Activated CD4-positive, CD25-positive, alpha-beta regulatory T cell (primary cell): ENCODE measurements at places on chromosomes 12 and 14.

GRCh38 chr12:45973526-45973925 lies 16.8 kb downstream of the SCAF11 start:
- no peak for DNase-seq

GRCh38 chr14:33534632-33535031 lies 416.2 kb downstream of the EGLN3 start:
- no peak for DNase-seq

GRCh38 chr14:65237941-65238340 lies 135.6 kb upstream of the MAX start:
- DNase-seq, result no peak

DNA sequence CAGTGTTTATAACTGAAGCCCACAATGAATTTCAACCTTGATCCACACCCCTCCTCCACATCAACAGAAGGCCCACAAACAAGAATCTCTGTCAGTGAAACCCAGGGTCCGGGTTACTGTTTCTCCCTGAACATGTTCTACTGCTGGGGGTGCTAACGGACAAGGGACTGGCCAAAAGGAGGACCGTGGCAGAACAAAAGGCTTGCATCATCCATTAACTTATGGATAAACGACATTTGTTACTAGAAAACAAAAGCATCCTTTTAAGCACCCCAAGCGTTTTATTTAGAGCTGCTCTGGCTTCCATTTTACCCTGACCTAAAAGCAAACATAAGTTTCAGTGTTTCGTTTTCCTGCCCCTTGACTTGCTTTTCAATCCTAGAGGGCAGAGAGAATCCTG lies 32.2 kb downstream of the BRAP start:
- DNase-seq, result no peak
